ENCODE measurements at places on chromosomes 1 and 21.

DNA sequence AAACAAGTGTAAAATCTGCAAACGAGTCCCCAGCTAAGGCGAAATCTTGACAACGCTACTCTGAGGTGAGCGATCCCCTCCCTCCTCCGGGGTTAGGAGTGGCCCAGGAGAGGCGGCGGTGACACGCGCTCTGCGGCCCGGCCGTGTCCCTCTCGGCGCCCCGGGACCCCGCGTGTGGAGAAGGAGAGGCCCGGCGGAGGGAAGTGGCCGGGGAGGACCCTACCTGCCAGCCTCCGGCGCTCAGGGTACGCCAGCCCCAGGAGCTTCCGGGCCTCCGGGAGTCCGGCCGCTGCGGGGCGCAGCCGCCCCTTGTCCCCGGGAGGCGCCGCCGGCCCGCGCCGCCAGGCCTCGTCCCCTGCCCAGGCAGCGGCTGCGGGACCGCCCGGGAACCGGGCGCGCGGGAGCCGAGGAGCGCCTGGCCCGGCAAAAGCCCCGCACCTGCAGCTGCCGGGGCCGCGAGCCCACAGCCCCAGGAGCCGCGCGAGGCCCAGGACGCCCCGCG lies 543 bp downstream of the ABCB10 start:
- DNase-seq, result no peak

DNA sequence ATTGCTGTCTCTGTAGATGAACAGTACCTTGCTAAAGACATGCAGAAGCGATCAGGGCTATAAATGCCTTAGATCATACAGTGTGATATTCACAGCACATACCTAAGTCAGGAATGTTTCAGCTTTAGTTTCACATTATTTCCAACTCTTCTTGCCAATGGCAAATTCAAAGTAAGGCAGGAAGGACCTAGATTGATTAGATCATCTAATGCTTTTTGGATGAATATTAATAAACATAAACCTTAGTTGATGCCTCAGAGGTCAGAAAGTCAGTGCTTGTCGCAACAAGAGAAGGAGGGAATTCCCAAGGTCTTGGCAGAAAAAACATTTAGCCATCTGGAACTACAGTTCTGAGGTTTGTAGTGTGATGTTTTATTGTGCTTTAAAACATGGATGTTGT lies 122.3 kb downstream of the TNFSF18 start:
- DNase-seq, result no peak

- no peak for DNase-seq
These were observed 176.9 kb upstream of the DEPDC1 start for GRCh38 chr1:68673771-68674170.

DNA sequence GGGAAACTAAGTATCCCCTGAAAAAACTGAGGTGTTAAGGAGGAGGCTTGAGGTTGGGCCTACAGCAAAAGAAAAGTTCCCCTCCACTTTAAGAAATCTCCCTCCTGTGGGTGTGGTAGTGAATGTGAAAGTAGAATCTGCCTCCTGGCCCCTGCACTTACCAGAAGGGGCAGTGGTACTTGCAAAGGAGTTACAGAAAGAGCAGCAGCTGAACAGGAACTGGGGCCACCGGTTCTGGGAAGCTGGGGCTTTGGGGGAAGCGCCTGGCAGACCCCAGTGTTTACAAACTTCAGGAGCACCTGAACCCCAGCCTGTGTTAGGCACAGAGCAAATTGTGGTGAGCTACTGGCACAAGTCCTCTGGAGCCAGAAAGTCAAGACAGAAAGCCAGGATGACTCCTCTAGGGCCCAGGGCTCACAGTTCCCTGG lies 250.2 kb upstream of the FGGY start:
- no peak for DNase-seq

GRCh38 chr1:110677526-110677925 lies 2.8 kb upstream of the KCNA3 start:
- no peak for DNase-seq

- no peak for DNase-seq
These were observed 87.8 kb downstream of the DNM3 start for GRCh38 chr1:171929121-171929520.
